ENCODE measurements at places on chromosomes 7 and 10. TPM values are rescaled to one million over a fixed set of nuclear protein-coding genes. Genes with fewer than 3 reads are reported as not detected.

CLRN3 gene
- not detected for total RNA-seq

PHTF2 gene
- 25.4 TPM for total RNA-seq

HOXA3 gene
- not detected for total RNA-seq

SORBS1 gene
- 36.3 TPM for total RNA-seq

CFAP69 gene
- 3.2 TPM for total RNA-seq

TMEM178B gene
- 15.8 TPM for total RNA-seq

C10orf143 gene
- 2.0 TPM for total RNA-seq

CYP2C18 gene
- total RNA-seq = 0.13 TPM

PRKG1 gene
- 15.2 TPM for total RNA-seq

DENND2A gene
- 11.4 TPM for total RNA-seq

CHN2 gene
- 4.8 TPM for total RNA-seq

CYP26C1 gene
- total RNA-seq = 0.21 TPM
